Sciatic nerve (tissue), 2 donors: ENCODE measurements at places on chromosomes 13 and 19. TPM values are rescaled to one million over a fixed set of nuclear protein-coding genes. Genes with fewer than 3 reads are reported as not detected.
A peak's percentile ranks its signal among the peaks of the same experiment; 100 is the strongest.

SYMPK gene
- total RNA-seq = 60.9 TPM

SULT2B1 gene
- not detected for total RNA-seq

- DNase-seq = no peak
These were observed 65.2 kb downstream of the MICU2 start for GRCh38 chr13:21538753-21539152.

GRCh38 chr19:7177926-7178325, 108.4 kb downstream of the ZNF557 start:
- DNase-seq = no peak

- DNase-seq = peak; percentile 94
These were observed at the start of gene IRF2BP1 for GRCh38 chr19:45885556-45886426. Gene IRF2BP1, minus strand, starts transcription at chr19:45886141. Its CDS starts 367 bp downstream, at chr19:45885774.

DNA sequence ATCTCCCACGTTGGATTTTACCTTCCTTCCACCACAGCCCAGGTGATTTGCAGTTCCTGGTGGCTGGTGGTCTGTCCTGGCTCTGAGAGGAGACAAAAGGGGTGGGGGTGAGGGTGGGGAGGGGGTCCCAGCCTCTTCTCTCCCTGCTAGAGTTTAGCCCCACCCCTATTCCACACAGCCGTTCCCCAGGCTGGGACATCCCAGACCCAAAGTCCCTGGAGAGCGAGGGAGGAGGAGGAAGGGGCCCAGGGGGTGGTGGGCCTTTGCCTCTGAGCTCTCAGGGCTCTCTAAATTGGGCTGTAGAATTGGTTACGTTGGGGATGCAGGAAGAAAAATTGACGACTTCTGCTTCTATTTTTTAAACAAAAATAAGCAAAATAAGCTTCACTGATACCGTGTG, 81.9 kb downstream of the SLC6A16 start:
- no peak for DNase-seq

SIGLEC11 gene
- 1.6 TPM for total RNA-seq

CGB5 gene
- total RNA-seq = not detected

DNA sequence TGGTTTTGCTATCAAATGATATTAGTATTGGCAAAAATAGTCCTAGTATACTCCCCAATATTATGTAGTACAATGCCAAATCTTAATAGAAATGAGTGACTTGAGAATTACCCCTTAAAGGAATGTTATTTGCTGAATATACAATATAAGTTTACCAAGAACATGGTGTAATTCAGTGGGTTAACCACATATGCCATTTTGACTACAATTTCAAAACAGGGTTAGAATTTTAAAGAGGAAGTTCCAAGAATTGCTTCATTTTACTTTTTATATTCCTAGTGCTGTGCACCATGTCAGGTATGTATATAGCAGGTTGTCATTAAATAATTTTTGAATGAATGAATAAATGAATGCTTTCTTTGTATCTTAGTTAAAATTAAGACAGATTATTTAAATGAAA, 66.3 kb downstream of the LMO7 start:
- no peak for DNase-seq

GRCh38 chr13:90047600-90047999, 1299.9 kb upstream of the MIR17HG start:
- no peak for DNase-seq

ZNF99 gene
- 0.49 TPM for total RNA-seq

- DNase-seq = no peak
These were observed 2.5 kb downstream of the KPNA3 start for GRCh38 chr13:49789968-49790367.

DNA sequence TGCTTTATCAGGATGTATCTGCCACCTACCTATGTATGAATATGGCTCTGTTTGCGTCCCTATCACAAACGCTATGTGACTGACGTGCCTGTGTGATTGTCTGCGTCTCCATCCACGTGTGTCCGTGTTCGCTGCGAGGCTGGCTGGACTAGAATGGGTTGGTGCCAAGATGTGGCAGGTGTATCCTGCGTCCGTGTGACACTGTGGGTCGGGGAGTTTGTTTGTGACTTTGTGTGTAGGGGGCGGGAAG, 6.7 kb upstream of the HOOK2 start:
- DNase-seq = no peak

- DNase-seq = peak; percentile 59
These were observed 10.0 kb downstream of the SBNO2 start for GRCh38 chr19:1163934-1164683.

- peak; percentile 80 for DNase-seq
These were observed 16.5 kb downstream of the VASP start for GRCh38 chr19:45523642-45524256.

- DNase-seq = no peak
These were observed 1220.9 kb downstream of the PCDH9 start for GRCh38 chr13:66009241-66009640.

- no peak for DNase-seq
These were observed 753 bp downstream of the ZNF235 start for GRCh38 chr19:44303976-44304568.

KRTDAP gene
- total RNA-seq = not detected

GRCh38 chr19:11101057-11101456, 11.8 kb downstream of the LDLR start:
- no peak for DNase-seq

ZNF540 gene
- total RNA-seq = 8.3 TPM

DNA sequence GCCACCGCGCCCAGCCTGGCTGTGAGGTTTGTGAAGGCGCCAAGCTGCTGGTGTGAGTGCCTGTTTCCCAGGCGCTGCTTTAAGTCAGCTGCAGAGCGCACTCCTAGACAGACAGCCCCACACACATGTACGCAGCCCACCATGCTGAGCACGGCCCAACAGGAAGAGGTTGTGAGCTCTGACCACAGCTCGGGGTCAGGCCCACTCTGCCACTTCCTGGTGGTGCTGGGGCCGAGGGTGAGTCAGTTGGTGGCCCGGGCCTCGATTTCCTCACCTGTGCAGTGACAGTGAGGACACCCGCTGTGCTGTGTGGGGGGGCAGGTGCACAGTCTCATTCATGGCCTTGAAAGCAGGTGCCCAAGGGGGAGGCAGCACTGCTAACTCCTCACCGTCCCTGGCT, 106.7 kb downstream of the KDM4B start:
- no peak for DNase-seq

DNA sequence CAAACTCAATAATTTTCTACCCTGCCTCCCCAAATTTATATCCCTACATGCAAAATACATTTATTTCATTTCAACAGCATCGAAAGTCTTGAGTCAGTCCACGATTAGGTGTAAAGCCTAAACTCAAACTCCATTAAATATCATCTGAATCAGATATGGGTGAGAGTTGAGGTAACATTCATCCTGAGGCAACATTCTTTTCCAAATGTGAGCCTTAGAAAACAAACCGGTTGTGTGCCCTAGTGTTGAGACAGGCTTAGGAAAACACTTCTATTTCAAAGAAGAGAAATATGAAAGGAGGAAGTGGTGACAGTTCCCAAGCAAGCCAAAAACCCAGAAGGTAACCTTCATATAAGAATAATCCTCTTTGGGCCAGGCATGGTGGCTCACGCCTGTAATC, 12.1 kb upstream of the ZNF441 start:
- no peak for DNase-seq

TINCR gene
- total RNA-seq = 3.7 TPM

HCST gene
- 14.3 TPM for total RNA-seq

ZNF429 gene
- total RNA-seq = 14.4 TPM

DNA sequence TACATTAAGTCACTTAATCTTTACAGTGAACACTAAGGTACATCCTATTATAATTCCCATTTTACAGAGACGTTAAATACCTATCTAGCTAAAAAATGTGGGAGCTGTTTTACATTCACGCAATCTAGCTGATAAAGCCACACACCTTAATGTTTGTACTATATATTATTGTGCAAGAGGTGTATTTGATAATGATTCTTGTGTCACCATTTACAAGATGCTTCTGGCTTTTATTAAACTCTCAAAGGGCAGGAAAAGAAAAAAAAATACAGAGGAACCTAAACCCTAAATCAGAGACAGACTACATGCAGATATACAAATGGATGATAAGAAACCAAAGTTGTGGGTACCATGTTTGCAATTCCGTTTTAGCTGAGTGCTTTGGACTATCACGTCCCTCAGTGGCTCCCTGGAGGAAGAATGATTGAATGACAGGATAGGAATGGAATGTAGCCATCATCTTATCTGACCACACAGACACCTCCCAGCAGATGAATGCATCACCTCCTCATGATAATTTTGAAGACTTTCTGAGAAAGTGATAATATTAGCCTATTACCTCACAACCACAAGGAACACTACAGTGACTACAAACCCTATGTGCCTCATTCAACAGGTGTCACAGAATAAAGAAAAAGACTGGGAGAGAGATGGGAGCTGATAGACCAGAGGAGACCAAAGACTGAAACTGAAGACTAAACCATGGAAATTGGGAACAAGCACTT, 230.5 kb upstream of the SERP2 start:
- DNase-seq = no peak

CEACAM4 gene
- total RNA-seq = 1.9 TPM

GRCh38 chr13:95343944-95344343, 42.7 kb upstream of the ABCC4 start:
- no peak for DNase-seq

DNA sequence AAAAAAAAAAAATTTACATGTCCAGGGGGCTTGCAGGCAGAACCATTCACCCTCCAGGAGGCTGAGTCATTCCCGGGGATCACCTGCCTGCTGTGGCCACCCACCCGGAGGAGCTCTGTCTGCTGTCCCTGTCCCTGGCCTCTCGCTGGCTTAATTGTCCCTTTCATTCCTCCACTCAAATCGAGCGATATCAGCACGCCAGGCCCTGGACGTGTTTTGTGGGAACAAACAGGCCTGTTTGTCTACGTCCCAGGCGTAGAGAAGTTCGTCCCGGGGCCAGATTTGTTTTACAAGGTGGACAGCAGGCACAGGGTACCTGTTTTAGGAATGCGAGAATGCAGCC, 21.2 kb downstream of the SULT2B1 start:
- no peak for DNase-seq

DNA sequence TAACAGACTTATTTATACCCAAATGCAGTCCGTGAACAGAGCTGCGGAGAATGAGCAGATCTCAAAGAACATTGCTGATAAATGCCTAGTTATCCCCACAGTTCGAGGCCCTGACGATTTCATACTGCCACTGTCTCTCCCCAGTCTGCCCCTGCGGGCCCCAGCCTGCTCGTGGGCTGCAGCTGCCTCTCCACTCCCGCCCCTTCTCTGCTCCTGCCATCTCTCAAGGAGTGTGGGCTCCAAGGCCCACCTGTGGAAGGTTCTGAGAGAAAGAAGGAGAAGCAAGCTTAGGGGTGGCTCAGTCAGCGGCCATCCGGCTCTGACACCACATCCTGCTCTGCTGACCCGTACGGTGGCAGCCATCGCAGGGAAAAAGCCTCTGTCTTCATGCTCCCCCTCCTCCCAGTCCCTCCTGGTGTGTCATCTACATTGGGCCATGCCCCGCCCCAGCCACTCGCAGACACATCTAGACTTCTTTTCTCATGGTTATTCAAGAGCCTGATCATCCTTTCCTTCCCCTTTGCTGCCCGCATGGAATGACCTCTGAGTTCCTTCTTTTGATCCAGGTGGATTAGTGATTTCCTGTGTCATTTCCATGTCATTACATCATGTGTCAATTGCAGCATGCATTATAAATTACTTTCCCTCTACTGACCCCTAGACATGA, 52.0 kb downstream of the EPS15L1 start:
- no peak for DNase-seq

- no peak for DNase-seq
These were observed 81.2 kb downstream of the KDM4B start for GRCh38 chr19:5050067-5050656.

- no peak for DNase-seq
These were observed 5.8 kb upstream of the REXO1 start for GRCh38 chr19:1854039-1854541.

DNA sequence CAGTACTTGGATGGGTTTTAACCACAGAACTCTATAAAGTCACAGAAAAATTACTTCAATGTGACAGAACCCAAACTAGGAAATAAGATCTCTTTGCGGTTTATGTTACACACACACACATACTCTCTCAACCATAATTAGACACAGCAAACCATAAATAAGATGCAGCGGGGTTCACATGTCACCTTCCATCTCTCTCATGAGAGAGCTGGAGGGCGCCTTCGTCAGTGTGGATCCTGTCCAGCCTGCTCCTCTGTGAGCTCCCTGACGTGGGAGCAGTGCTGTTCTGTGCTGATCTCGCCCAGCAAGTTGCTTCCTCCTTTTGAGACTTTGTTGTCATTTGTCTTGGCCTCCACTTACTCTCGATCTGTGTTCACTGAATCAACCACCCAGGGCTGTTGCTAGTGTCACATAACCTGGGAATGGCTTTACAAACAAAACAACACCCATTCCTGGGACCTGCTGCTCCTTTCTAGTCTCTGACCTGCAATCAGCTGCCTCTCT, 204.9 kb upstream of the KL start:
- DNase-seq = no peak

WDR87 gene
- not detected for total RNA-seq

- no peak for DNase-seq
These were observed 29.0 kb upstream of the CXCL17 start for GRCh38 chr19:42471554-42472249.

DNA sequence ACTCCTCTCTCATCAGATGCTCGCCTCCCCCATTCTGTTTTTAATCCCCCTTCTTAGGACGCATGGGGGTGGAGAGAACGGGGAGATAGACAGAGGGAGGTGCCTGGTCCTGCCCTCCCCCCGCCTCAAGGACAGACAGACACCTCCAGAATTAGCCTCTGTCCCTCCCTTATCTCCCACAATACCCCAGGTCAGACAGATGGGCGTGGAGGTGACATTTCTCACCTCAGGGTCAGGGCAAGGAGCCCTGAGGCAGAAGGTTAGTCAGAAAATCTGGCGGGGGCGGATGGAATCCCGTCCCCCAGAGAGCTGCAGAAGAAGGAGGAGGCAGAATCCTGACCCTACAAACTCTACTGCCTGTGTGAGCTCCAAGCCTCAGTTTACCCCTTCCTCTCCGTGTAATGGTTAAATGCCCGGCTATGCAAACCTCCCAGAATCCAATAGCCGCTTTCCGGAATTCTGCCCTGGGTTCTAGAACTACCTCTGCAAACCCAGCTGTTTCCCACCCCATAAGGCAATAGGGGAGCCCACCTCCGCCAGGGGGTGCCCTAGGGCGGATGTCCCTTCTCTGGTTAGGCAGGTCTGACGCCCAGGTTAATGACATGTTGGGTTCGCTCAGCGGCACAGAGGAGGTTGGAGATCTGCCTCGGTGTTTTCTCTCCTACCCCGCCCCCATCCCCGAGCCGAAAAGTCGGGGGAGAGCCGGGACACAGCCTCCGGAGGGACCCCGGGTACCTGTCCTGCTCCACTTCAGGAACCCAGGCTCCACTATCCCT, 900 bp downstream of the PPP1R13L start:
- DNase-seq = no peak

ZNF345 gene
- 9.7 TPM for total RNA-seq

ZNF83 gene
- total RNA-seq = 68.6 TPM

- DNase-seq = no peak
These were observed 48.6 kb downstream of the PIN1 start for GRCh38 chr19:9883764-9884163.

GRCh38 chr13:96090240-96091101, 564 bp downstream of the HS6ST3 start:
- no peak for DNase-seq

GRCh38 chr19:29831686-29832085, 19.9 kb downstream of the CCNE1 start:
- peak; percentile 19 for DNase-seq

- peak; percentile 65 for DNase-seq
These were observed 754 bp downstream of the DNAJB1 start for GRCh38 chr19:14517446-14517839.

- peak; percentile 84 for DNase-seq
These were observed 754 bp upstream of the SIX5 start for GRCh38 chr19:45769821-45770191.

NTF4 gene
- total RNA-seq = not detected
